Upper lobe of left lung (tissue), 6 donors: ENCODE measurements at places on chromosomes 4 and X. TPM values are rescaled to one million over a fixed set of nuclear protein-coding genes. Genes with fewer than 3 reads are reported as not detected.

MAMLD1 gene
- total RNA-seq, result 1.1 TPM

MAGED2 gene
- 103 TPM for total RNA-seq

RBMXL3 gene
- not detected for total RNA-seq

TLL1 gene
- 1.9 TPM for total RNA-seq

SLC9B1 gene
- 0.44 TPM for total RNA-seq

TCEAL3 gene
- total RNA-seq, result 27.9 TPM

SOD3 gene
- 280 TPM for total RNA-seq

AKAP4 gene
- total RNA-seq, result not detected

MAOA gene
- 132 TPM for total RNA-seq

TMEM154 gene
- 3.0 TPM for total RNA-seq

LRPAP1 gene
- total RNA-seq, result 98.5 TPM

PNMA6A gene
- 2.2 TPM for total RNA-seq

CLDN34 gene
- 0.76 TPM for total RNA-seq

PDGFRA gene
- total RNA-seq, result 60.5 TPM

TCEAL7 gene
- total RNA-seq, result not detected

UCHL1 gene
- total RNA-seq, result 10.8 TPM

CT45A1 gene
- total RNA-seq, result not detected

SYN1 gene
- total RNA-seq, result 11.5 TPM

REELD1 gene
- total RNA-seq, result 0.44 TPM

ASB5 gene
- total RNA-seq, result not detected

HS6ST2 gene
- 1.00 TPM for total RNA-seq

SSX4 gene
- total RNA-seq, result not detected

P2RY8 gene
- total RNA-seq, result 3.1 TPM

ATG4A gene
- 21.0 TPM for total RNA-seq

SPATA18 gene
- 16.8 TPM for total RNA-seq

OTUD4 gene
- 36.9 TPM for total RNA-seq

SLC49A3 gene
- 37.1 TPM for total RNA-seq

RPL34 gene
- total RNA-seq, result 953 TPM

IL2 gene
- 1.8 TPM for total RNA-seq

DDIT4L gene
- 0.46 TPM for total RNA-seq

ITM2A gene
- 17.8 TPM for total RNA-seq

TENT5D gene
- total RNA-seq, result not detected

SYTL5 gene
- 0.37 TPM for total RNA-seq

EDNRA gene
- 14.4 TPM for total RNA-seq

STK32B gene
- total RNA-seq, result 1.8 TPM

HERC5 gene
- 18.1 TPM for total RNA-seq
